ENCODE measurements at places on chromosomes 4 and X. TPM values are rescaled to one million over a fixed set of nuclear protein-coding genes. Genes with fewer than 3 reads are reported as not detected.

DNA sequence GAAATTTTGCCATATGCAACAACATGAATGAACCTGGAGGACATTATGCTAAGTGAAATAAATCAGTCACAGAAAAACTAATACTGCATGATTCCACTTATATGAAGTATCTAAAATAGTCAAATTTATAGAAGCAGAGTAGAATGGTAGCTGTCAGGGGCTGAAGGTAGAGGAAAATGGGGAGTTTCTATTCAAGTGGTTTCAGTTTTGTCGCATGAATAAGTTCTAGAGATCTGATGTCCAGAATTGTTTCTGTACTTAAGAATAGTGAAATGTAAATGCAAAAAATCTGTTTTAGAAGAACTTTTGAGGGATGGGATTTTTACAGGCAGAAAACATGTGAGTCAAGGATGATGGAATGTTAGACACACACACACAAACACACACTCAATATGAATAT, 34.1 kb downstream of the SLITRK4 start:
- DNase-seq, result no peak

DNA sequence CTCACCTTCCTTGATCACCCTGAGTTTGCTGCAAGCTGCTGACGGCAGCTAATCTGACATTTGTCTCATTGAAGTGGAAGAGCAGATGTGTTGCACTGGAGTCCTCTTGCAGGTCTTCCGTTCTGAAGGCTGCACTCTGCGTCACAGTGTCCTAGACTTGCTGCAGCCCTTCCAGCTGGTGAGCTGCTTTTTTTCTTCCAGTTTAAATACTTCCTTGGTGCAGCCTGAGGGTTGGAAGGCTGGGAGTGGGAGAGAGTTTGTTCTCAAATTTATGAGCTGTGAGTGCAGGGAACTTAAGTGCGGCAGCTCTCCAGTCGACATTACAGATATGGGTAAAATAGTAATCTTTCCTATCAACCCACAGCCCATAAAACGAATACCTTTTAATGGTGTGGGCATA, 303.6 kb upstream of the FAT1 start:
- DNase-seq, result no peak

Gene AMTN
- total RNA-seq, result not detected

Gene DOCK11
- 68.9 TPM for total RNA-seq

Gene FSTL5
- total RNA-seq, result not detected

Gene ADH1A
- total RNA-seq, result not detected

DNA sequence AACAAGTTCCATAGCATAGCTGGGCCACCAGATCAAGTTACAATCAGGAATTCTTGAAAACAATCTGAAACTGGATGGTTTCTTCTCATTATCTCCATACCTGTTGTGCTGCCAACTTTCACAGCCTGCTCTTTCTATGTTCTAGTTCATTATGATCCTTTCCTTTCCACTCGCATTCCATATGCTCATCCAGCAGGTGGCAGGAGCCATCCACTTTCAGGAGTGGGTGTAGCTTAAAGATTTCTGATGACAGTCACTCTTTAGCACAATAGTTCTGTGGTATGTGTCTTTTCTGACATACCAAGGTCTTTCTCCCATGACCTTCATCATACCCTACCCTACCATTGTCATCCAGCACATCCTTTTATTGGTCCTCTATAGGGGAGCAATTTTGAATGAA, 46.4 kb downstream of the PAGE2 start:
- peak; percentile 11 for DNase-seq

Gene SPANXN1
- total RNA-seq, result not detected

Gene SSX4B
- not detected for total RNA-seq

- no peak for DNase-seq
Measured at GRCh38 chr4:138035781-138036258, 206.3 kb downstream of the SLC7A11 start.

Gene SHOX
- total RNA-seq, result not detected

Gene CXCL11
- total RNA-seq, result not detected

DNA sequence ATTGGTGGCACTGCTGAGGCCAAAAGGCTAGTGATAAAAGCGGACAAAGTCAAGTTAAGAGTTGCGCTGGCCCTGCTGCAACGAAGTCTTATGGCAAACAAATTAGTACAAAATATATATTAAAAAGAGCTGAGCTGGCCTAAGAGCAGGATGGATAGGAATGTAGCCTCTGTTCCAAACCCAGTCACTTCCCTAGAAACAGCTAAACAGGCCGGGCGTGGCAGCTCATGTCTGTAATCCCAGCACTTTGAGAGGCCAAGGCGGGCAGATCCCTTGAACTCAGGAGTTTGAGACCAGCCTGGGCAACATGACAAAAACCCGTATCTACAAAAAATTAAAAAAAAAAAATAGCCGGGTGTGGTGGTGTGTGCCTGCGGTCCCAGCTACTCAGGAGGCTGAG, 32.4 kb upstream of the UGDH start:
- DNase-seq, result no peak

Gene RBMXL3
- not detected for total RNA-seq

DNA sequence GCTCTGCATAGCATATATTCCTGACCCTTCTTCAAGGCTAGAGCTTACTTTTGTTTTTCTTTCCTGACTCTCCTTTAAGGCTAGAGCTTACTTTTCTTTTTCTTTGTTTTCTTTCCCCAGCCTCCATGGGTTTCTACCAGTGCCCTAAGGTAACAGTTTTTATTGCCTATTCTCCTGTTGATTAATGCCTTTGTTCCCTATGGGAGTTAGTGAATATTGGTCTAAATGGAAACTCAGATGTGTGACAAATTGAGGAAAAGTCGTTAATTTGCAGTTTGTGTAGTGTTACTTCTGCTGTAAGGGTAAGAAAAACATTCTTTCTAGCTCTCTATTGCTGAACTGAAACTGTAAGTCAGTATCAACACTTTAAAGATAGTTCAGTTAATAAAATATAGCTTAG, 358.7 kb downstream of the IL15 start:
- DNase-seq, result no peak

DNA sequence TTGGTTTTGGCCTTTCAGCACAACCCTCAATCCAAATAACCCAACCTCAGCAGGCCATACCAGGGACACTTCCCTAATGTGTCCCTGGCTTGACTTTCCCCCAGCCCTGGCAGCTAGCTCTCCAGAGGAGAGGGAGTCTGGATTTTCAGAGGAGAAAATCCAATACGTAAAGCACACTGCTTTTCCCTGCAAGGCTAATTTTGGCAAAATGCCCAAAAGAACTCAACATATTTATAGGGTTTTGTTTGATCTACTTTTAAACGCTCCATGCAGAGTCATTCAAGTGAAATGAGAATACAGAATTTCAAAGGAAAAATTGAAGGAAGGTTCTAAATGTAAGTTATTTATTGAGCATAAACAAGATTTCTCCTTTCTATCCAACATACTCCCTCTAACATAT, 167.2 kb downstream of the SH3KBP1 start:
- no peak for DNase-seq

Gene AKAP4
- not detected for total RNA-seq

DNA sequence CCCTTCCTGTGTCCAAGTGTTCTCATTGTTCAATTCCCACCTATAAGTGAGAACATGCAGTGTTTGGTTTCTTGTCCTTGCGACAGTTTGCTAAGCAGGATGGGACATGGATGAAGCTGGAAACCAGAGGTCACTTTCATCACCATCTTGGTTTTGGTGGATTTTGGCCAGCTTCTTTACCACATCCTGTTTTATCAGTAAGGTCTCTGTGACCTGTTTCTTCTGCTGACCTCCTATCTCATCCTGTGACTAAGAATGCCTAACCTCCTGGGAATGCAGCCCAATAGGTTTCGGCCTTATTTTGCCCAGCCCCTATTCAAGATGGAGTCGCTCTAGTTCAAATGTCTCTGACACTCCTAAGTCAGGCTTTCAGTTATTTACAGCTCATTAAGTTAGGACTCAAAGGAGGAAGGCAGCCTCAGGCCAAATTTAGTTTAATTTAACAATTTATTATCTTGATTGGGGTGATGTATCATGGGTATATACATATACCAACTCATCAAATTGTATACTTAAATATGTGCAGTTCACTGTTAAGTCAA, 169.9 kb upstream of the NDP start:
- DNase-seq, result no peak

DNA sequence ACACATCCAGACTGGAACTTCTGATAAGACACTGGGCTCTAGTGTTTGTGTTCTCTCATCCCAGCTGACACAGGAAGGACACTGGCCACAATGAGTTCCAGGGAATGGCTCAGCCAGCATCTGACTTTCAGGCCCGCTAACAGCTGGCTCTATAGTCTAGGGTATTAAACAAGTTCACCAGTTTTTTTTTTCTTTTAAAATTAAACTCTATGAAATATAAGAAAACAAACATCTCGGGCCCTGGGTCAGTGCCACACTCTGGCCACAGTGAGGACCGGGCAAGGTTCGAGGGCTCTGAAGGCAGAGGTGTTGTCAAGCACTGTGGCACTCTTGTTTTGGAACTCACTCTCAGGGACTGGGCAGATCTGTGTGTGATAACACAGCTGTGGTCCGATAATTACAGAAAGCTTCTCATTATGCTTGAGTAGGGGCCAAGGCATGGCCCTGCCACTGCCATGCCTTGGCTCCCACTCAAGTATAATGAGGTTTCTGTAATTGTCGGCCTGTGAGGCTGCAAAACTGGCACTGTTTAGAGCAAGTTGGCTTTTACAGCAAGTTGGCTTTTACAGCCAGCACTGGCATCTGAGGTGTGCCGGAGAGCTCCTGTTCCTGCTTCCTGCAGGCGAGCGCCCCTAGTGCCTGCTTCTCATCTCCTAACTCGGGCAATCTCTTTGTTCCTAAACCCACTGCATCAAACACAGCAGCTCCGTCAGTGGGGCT, 62.8 kb downstream of the PPP1R2C start:
- peak; percentile 14 for DNase-seq

- no peak for DNase-seq
Measured at GRCh38 chr4:145781351-145781750, 101.4 kb downstream of the C4orf51 start.

- DNase-seq, result no peak
Measured at GRCh38 chr4:138686106-138686835, 329.3 kb upstream of the NOCT start.

DNA sequence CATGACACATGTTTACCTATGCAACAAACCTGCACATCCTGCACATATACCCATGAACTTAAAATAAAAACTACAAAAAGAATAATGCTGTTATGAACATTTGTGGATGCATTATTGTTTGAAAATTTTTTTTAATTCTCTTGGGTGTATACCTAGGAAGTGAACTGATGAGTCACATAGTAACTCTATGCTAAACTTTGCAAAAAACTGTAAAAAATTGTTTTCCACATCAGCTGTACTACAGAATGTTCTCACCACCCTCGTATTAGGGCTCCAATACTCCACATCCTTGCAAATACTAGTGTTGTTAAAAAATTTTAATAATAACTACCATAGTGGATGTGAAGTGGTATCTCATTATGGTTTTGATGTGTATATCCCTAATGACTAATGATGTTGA, 33.3 kb upstream of the ZNF280C start:
- no peak for DNase-seq

GRCh38 chrX:10507876-10508275, 112.5 kb downstream of the MID1 start:
- no peak for DNase-seq

DNA sequence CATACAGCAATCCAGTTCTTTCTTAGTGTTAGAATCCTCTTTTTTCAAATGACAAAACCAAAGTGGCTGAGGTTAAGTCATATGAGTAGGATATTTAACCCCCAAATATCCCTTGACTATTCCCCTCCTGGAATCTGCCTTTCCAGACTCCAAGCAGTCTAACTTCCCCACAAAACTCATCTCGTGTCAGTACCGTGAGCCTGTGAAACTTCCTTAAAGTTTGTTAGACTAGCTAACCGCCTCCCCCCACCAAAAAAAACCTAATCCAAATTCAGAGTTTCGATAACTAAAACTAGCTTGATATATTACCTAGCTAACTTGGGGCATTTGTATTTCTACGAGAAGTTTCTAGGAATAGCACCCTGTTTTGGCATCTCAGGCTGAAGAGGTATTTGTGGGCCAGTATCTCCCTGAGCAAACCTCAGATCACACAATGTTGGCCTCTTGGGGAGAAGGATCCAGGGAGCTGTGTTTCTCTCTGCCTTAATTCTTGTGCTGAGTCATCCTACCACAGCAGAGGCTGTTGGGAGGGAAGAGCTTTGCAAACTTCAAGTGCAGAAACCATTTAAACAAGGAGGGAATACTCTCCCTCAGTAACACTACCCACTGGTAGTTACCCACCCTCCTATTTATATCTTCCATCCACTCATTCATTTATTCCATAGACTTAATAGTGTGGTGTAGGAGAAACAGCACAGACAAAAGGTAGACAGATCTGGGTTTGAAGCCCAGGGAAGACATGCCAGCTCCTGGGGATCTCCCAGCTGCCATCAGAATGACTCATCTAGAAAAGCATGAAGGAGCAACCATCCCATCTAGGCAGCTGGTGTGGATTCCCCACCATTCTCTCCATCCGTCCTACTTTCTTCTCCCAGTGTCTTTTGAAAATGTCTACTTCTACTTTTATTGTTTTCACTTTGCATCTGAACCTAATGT, 39.3 kb upstream of the TXK start:
- no peak for DNase-seq

Gene OTUD6A
- not detected for total RNA-seq

Gene MAGEC1
- not detected for total RNA-seq

Gene HSFX3
- total RNA-seq, result not detected

Gene MUC7
- not detected for total RNA-seq

Gene ADH7
- total RNA-seq, result not detected

- DNase-seq, result no peak
Measured at GRCh38 chrX:131588995-131589394, 45.1 kb downstream of the OR13H1 start.

DNA sequence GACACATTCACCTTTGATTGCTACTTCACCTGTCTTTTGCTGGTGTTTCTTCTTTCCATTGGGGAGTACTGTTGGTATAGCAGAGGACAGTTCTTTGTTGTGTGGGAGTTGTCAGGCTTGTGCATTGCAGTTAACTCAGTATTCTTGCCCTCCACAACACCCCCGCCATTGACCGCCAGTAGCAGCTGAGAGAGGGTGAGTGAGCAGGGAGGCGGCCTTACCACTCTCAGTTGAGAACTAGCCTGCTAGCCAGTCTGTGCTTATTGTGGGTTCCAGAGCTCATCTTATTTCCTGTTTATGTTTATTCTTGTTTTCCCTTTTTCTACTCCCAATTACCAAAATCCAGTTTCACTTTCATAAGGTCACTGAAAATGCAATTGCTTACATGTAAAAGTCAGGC, 52.2 kb downstream of the STIM2 start:
- no peak for DNase-seq

Gene APLN
- total RNA-seq, result not detected
